ENCODE measurements at places on chromosomes 2 and 18. TPM values are rescaled to one million over a fixed set of nuclear protein-coding genes. Genes with fewer than 3 reads are reported as not detected.
A peak's percentile ranks its signal among the peaks of the same experiment; 100 is the strongest.

DNA sequence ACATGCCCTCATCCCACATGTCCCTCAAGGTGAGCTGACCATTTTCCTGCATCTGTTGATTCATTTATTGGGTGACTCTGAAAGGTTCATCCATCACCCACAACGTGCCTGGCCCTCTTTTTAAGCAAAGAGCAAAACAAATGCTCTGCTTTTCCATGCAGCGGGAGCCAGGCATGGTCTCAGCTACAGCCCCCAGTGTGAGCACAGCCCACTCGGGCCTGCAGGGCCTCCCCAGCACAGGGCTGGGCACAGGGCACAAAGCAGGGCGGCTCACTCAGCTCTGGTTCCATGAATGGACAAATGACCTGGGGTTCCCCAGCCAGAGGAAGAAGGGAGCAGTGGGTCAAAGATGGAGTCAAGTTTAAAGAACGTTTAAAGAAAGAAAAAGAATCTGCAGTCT lies 24.1 kb upstream of the OTOS start:
- no peak for DNase-seq

Gene SEMA4F
- total RNA-seq = 15.1 TPM

DNA sequence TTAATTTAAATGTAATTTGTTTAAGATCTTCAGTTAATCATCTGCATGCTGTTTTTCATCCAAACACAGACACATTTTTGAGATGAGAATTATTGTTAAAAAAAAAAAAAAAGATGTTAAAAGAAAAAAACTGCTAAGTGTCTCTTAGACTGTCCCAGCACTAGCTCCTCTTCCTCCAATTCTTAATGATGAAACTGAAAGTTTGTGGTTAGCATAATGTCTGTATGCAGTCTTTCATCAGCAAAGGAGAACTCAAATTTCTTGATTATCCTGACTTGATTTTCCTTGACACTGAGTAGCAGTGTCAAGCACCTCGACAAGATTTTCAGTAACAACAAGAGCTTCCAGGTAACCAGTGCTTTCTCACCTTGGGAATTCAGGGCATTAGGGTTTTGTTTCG lies 274.4 kb downstream of the LRRTM1 start:
- DNase-seq = no peak

GRCh38 chr2:165070076-165070475 lies 114.8 kb upstream of the SLC38A11 start:
- peak; percentile 7 for DNase-seq

DNA sequence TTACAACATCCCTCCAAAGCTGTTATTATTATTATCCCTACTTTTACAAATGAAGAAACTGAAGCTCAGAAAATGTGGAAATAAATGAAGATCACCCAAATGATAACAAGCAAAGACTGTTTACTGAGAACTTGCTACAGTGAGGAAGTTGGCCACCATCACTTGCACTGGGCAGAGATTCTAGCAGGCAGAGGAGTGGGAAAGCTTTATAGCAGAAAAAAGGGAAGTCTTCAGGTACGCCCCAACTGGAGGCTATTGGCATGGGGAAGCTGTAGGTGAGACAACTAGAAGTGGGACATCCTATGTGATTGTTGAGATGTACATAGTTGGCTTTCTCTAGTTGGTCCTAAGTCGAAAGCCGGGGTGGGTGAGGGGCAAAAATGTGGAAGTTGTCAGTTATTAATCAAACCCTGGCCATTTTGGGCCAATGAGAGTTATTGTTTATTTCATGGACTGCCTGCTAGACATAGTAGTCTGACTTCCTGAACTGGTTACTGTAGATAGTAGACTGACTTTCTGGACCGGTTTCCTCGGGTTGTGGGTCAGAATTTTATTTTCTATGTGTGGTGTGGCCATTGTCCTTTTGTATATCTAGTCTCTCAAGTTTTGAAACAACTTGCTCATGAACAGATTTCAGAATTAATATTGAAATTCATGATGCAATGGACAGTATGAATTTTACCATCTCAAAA lies 40.2 kb upstream of the STAT4 start:
- no peak for DNase-seq

Gene EFR3B
- 7.9 TPM for total RNA-seq

DNA sequence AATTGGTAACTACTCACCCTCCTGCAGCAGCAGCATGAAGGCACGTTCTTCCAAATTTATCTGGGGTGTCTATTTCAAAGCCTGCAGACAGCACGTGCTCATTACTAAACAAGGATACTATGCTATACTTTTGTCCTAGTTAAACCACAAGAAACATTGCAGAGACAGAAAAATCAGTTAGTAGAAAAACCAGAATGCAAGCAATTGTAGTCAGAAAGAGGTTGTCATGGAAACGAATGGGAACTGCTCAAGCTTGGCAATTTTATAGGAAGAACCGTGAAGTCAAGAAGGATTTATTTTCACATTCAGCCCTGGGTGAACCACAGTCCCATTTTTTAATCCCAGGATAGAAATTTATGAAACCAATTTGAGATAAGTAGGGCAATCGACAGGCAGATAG lies 162.2 kb upstream of the PGAP1 start:
- peak; percentile 19 for DNase-seq

DNA sequence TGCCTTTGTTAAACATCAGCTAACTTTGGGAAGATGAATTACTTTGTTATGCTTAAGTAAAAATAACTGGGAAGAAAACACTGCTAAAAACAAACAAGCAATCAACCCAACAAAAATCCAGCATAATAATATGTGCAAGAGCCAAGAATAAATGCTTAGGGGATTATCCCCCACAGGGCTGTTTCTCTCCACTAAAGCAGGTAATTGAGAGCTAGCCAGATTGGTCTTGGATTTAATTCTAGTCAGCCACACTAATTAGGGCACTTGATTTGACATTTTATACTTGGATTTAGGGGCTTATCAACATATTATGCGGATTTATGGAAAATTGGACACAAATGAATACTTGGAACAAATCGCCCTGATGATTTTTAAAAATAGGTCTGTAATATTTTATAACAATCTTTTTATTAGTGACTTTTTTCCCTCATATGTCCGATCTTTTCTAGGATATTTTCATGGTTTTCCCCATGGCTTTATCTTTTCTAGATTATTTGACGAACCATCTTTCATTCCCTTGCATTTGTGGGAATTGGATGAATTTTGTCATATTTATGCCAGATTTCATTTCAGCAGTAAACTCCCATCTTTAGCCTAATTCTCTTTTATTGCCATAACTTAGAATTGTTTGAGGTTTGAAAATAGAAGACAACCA lies 199.1 kb upstream of the NXPH2 start:
- no peak for DNase-seq

Gene EGR4
- not detected for total RNA-seq

GRCh38 chr18:4734021-4734420 lies 278.9 kb upstream of the DLGAP1 start:
- DNase-seq = no peak

Gene KCNK3
- not detected for total RNA-seq

DNA sequence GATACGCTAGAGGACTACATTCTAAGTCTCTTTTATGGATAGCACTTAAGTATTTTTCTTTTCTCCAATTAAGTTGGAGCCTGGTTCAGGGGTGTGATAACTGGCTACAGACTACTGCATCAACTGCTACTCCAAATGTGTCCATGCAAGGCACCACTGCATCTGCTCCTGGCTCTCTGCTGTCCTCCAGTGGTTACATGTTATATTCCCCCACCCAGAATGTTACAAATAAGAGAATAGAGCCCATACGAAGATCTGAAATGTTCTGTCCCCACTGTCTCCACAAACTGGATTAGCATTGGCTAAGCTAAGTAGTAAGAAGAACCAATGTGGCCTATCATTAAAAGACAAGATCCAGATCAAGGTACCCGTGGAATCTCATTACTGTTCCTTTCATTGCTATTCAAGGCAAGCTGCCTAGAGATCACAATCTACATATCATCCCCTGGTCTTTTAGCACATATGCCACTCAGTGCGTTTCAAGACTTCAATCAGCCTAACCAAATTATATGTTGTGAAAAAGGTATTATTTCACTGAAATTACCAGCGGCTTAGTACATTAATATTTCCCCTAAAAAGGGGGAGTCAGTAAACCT lies 308.3 kb upstream of the SLC8A1 start:
- peak; percentile 88 for DNase-seq

All from SK-MEL-5 (cell line).